ENCODE measurements at places on chromosomes 3 and 15.
A peak's percentile ranks its signal among the peaks of the same experiment; 100 is the strongest.

- DNase-seq: no peak
Observed at GRCh38 chr15:74643665-74644204, 28.1 kb downstream of the CLK3 start.

DNA sequence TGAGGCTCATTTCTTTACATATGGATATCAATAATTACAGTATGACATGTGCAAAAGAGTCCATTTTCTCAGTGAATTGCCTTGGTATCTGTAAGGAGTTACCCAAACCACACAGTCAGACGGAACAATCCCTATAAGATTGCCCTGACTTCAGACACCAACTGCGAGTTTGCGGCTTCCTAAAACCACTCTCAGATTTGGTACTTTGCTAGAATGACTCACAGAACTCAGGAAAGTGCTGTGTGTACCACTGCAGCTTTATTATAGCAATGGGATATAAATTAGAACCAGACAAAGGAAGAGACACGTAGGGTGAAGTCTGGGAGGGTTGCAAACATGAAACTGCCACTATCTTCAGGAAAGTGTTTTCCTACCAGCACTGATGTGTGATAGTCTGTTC lies 45.8 kb upstream of the ATP13A3 start:
- no peak for DNase-seq

DNA sequence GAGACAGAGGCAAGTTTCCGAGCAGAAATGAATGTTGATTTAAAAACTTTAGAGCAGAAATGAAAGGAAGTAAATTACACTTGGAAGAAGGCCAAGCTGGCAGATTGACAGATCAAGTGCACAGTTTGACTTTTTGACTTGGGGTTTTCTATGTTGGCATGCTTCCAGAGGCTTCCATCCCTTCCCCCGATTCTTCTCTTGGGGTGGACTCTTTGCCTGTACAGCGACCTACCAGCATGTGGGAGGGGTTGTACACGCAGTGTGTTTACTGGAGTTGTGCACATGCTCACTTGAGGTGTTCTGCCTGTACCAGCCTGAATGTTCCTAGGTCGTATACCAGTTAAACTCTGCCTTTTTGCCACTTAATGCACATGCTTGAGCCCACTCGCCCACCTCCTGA lies 701.5 kb upstream of the GBE1 start:
- no peak for DNase-seq

DNA sequence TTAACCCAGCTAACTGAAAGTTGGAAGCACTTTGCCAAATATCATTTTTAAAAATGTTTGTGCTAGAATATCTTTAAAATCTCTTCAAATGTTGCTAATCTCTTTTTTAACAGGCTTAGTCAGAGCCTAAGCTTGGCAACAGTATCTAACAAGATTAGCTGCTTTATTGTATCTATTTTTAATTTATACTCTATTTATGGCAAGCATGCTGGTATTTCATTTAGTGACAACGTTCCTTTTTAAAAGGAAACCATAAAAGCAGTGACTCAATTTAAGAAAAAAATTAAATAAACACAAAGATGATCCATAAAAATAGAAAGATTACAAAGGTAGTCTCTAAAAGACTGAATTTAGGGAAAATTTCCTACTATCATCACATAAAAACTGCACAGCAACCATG lies 40.5 kb downstream of the SLC12A6 start:
- DNase-seq: no peak

- no peak for DNase-seq
Observed at GRCh38 chr15:81092559-81092902, 41.5 kb upstream of the CFAP161 start.

DNA sequence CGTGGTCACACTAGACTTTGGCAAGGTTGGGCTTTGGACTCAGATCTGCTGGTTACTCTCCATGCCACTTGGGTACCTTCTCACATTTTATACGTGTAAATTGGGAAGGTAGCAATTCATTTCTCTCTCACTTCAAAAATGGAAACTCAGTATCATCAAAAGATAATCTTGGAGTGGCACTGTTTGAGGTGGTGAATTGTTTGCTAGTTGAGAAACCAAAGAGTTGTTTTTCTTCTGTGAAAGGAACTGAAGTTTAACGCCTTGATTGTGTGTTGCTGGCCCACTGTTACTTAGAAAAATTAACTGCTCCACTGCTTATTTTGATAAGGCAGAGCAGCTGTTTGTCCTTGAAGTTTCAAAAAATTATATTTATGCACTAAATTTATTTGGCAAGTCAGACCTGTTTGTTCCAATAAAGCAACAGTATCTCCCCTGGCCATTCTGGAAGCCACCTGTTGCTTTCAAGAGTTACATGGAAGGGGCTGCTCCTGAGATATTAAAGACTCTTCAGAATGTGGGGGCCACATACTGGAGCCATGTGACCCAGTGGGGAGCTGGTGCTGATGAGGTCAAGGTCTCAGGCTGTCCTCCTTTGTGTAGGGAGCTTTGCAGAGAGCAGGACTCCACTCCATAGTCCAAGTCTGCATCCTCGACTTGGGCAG lies 16.2 kb downstream of the PLCL2 start:
- DNase-seq: no peak

GRCh38 chr3:114800272-114801031 lies 346.6 kb downstream of the ZBTB20 start:
- no peak for DNase-seq

DNA sequence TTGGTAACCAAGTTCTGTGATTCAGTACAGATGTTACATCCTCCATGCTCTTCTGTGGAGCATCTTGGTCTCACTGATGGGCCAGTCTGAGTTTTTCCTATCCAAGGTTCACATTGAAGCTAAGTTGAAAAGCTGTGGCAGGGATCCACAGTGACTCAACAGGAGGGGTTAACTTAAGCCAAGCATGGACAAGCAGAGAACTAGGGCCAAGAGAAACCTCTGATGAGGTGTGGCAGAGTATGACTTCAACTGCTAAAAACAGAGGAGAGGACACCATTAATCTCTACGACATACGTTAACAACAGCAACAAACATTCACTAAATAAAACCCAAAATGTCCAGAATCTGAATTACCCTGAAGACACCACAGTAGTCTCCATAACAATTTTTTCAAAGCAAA lies 268.1 kb upstream of the UBE2E2 start:
- DNase-seq: no peak

- DNase-seq: no peak
Observed at GRCh38 chr3:190972840-190973270, 110.4 kb upstream of the GMNC start.

- no peak for DNase-seq
Observed at GRCh38 chr3:56839784-56840715, 38.3 kb upstream of the ARHGEF3 start.

DNA sequence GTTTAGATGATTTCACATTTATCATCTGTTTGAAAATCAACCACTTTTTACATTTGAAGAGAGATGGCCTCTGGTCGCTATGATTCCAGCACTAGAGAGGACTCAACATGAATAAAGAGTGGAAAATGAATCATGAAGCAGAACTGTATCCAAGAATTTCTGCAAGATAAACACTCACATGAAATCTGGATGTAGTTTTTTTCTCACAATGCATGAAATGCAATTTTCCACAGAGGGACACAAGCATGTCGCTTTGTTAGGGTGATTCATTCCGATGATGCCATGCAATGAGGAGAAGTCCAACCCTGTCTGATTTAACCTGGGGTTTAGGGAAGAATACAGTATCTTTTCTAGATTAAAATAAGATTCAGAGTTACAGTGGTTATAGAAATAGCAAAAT lies 50.4 kb upstream of the ADCY5 start:
- no peak for DNase-seq

- no peak for DNase-seq
Observed at GRCh38 chr3:190424108-190424477, 25.6 kb downstream of the TMEM207 start.

GRCh38 chr3:29468187-29468586 lies 187.3 kb downstream of the RBMS3 start:
- no peak for DNase-seq

- no peak for DNase-seq
Observed at GRCh38 chr3:95615592-95616310, 1198.6 kb upstream of the EPHA6 start.

DNA sequence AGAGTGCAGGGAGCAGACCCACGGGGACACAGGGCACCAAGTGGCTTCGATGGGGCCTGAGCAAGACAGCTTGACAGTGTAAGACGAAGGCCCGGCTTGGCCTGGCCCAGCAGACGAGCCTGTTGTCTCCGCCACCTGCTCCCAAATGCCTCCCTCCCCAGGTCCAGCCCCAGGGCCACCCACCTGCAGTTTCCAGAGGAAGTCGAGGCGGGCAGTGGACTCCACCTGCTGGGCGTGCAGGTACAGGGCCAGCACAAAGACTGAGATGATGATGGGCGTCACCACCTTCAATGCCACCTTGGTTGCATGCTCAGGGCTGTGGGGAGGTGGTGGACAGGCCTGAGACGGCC lies 94.1 kb downstream of the SEC22A start:
- DNase-seq: no peak

DNA sequence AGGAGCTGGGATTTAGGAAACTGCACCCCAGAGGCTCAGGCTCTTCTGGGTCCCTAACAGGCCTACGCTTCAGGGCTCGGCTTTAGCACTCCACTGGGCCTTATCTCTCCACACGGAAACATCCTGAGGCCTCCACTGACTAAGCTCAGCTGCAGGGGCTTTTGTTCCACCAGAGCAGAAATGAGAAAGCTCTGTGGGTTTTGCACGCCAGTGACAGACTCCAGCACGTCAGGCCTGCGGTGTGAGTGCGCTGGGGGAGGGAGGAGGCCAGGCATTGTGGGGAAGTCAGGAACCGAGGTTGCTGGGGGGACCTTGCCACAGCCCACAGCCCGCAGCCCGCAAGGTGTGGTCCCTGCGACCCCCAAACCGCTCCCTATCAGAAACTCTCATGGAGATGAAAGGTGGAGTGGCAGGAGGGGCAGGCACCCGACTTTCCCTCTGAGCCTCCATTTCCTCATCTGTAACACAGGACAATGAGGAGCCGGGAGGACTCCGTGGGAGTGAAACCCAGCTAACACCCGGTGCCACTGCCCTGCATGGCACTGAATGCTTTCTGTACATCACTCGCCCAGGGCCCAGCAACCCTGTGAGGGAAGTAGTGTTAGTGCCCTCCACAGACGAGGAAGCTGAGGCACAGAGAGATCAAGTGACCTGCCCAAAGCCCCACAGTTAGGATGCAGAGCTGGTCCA lies 106.5 kb downstream of the TPRA1 start:
- no peak for DNase-seq

DNA sequence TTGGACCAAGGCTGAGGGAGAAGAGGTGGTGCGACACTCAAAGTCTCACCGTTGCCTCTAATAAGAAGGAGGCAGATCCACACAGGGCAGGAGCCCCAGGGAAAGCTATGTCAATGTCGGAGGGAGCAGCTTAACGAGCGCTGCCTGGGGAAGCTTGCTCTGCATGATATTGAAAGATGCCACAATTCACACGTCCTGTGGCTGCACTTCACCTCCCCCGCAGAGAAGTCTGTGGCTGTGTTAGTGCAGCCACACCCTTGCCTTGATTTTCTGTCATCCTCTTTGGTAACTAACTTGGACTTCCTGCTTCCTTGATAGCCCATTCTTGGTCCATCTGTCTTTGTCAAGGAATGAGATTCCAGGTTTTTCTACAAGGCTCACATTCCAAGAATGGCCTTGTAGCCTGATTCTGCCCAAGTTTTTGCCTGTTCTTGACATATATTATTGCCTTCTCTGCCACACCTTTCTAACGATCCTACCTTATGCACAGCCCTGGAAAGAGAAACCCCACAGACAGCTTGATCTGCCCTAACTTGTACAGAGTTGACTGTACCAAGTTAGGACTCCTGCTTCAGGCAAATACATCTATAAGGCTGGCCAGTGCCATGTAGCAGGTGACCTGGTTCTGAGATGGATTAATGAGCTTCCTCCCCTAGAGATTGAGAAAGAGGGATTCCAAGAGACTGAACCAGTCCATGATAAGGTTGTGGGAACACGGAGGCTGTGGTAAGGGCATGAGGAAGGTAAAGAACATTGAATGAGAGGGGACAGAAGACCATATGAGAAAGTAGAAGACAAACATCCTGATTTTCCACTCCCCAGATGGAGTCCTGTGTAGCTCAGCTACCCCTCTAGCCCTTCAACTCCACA lies 153.0 kb upstream of the WNT5A start:
- DNase-seq: no peak

- peak; percentile 3 for DNase-seq
Observed at GRCh38 chr3:52934630-52935530, 37.5 kb upstream of the STIMATE start.

DNA sequence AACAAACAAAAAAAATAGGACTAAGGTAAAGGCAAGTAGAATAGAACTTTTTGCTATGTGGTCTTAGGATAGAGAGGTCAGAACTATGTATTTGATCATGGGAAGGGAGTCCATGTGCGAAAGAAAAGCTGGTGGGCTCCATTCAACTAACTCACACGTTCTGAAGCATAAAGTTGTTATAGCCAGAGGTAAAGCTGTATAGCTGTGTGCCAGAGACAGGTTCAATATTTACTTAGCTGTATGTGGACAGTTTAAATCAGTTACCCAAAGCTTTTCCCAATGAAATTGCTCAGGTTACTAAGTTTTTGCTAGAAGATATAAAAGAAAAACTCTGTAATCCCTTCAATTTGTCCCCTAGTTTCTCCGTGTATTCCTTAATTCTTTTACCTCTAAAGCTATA lies 37.8 kb downstream of the ADGRG7 start:
- no peak for DNase-seq

- DNase-seq: no peak
Observed at GRCh38 chr15:70593795-70594194, 169.6 kb downstream of the UACA start.

DNA sequence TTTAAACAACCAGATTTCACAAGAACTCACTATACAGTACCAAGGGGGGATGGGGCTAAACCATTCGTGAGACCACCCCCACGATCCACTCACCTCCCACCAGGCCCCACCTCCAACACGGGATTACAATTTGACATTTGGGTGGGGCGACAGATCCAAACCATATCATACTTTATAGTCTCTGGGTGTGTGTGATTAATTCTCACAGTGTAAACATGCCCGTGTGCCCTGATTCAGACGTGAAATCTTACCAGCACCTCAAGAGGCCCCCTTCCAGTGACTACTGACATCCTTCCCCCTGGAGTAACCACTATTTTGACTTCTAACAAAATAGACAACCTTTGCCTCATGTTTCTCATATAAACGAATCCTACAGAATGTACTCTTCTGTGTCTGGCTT lies 5.0 kb upstream of the PDIA5 start:
- no peak for DNase-seq

GRCh38 chr3:186994000-186994955 lies 64.0 kb downstream of the ST6GAL1 start:
- no peak for DNase-seq

DNA sequence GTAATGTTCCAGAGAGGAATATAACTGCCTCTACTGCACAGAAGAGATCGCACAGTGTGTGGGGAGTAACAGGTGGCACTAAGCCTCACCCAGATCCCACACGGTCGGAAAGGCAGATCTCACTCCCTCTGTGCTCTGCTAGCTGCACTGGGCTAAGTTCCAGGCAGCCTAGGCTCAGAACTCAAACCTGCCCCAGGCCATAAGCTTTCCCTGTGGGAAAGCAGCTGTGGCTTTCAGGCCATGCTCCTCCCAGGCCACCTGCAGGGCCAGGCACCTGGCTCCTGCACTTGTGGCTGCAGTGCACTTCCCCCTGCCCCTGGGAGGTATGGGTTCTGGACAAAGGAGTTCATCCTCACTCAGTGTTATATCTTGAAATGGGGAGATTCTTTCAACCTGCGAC lies 27.5 kb downstream of the PCCB start:
- DNase-seq: no peak

GRCh38 chr15:74229686-74230085 lies 6.4 kb upstream of the CCDC33 start:
- DNase-seq: no peak

GRCh38 chr15:55916666-55917409 lies 76.6 kb downstream of the NEDD4 start:
- no peak for DNase-seq

- no peak for DNase-seq
Observed at GRCh38 chr3:58141766-58142345, 68.9 kb downstream of the DNASE1L3 start.
